ENCODE measurements at places on chromosomes 12 and 14. TPM values are rescaled to one million over a fixed set of nuclear protein-coding genes. Genes with fewer than 3 reads are reported as not detected.

DNA sequence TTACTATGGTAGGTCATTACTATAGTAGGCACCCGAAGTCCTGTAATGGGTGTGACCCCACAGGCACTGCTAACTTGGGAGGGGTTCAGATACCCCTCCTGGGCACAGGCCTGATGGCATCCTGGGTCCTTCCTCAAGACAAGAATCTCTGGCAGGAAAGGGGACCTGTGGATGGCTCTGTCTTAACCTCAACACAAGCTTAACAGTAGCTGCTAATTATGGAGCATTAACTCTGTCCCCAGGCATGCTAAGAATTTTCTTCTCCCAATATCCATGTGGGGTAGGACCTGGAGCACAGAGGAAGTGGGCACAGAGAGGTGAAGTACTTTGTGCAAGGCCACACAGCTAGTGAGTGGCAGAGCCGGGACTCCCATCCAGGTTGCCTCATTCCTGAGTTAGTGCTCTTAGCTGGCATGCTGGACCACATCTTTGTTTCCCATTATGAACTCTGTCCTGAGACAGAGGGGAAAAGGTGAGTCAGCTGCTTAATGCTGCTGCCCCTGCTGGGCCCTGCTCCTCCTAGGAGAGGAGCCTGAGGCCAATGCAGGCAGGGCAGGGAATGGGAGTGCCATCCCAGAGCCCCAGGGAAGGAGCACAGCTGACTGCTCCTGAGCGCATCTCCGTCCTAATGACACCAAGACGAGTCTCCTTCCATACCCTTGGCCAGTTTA is 32.1 kb downstream of the GALNT16 start:
- H3K27ac ChIP-seq = no peak overlapping the region
- no peaks in the 10 kb centered on the region for H3K36me3 ChIP-seq
- peak; percentile 49 for DNase-seq
- H3K4me1 ChIP-seq = peaks cover 5% of the 10 kb centered on the region
- no peak overlapping the region for H3K4me3 ChIP-seq
- no peaks in the 10 kb centered on the region for H3K27me3 ChIP-seq

CEBPE gene
- total RNA-seq = not detected

GRCh38 chr12:69698769-69699540 is at the start of gene BEST3:
Gene BEST3 (minus strand): TSS chr12:69699303. CDS start chr12:69697798, 1,505 bp downstream.
- no peak within 1 kb of the TSS for H3K27ac ChIP-seq
- no peaks in the 10 kb centered on the region for H3K27me3 ChIP-seq
- no peak for DNase-seq
- no peaks in the 10 kb centered on the region for H3K36me3 ChIP-seq
- H3K4me3 ChIP-seq = no peak within 1 kb of the TSS

DPPA3 gene
- total RNA-seq = 1.2 TPM

DNA sequence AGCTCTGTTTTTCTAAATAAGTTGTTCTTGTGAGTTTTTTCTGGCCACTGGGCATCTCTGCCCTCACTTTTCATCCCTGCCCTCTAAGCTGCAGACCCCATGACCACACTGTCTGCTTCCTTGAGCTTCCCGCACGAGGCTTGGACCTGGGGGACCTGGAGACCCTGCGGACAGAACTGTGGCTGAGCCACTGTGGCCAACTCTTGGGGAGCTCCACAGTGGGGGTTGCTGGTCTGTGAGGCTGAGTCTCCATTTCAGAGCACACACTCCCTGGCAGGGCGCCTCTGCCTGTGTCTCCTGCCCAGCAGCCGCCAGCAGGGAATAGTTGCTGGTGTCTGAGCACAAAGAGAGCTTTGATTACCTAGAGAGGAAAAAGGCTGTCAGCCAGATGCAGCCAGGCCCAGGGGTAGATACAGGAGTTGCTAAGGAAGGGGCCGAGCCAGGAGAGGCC is 13.1 kb upstream of the RIN3 start:
- no peaks in the 10 kb centered on the region for H3K4me1 ChIP-seq
- no peak for DNase-seq
- H3K4me3 ChIP-seq = no peak overlapping the region
- H3K27ac ChIP-seq = no peak overlapping the region
- no peaks in the 10 kb centered on the region for H3K27me3 ChIP-seq

PPFIBP1 gene
- total RNA-seq = 31.3 TPM

KERA gene
- total RNA-seq = not detected

DNA sequence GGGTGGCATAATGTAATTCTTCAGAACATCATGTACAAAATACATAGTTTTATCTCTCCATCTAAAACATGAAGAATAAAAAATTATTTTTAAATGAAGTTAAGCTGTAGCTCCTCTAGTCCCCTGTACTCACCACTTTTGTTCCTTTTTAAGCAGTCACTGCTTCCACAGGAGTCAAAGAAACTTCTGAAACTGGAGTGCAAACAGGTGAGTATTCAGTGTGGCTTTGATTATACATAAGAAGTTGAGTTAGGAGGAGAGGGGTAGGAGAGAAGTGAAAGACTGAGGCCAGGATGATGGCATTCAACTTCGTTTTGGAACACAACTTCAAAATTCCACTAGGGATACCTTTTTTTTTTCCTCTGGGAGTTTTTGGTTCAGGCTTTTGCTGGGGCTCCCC is 131.4 kb upstream of the CNTN1 start:
- DNase-seq = no peak
- H3K4me1 ChIP-seq = no peaks in the 10 kb centered on the region
- no peaks in the 10 kb centered on the region for H3K27me3 ChIP-seq
- H3K4me3 ChIP-seq = no peak overlapping the region
- H3K36me3 ChIP-seq = no peaks in the 10 kb centered on the region

- no peak overlapping the region for H3K4me3 ChIP-seq
- no peaks in the 10 kb centered on the region for H3K4me1 ChIP-seq
- H3K27ac ChIP-seq = no peak overlapping the region
- no peak for DNase-seq
- no peaks in the 10 kb centered on the region for H3K36me3 ChIP-seq
Observed at GRCh38 chr12:130420071-130420470, 82.4 kb downstream of the PIWIL1 start.

GRCh38 chr12:54666008-54666407 is 17.8 kb upstream of the DCD start:
- no peaks in the 10 kb centered on the region for H3K27me3 ChIP-seq
- no peaks in the 10 kb centered on the region for H3K4me1 ChIP-seq
- no peak for DNase-seq
- no peak overlapping the region for H3K4me3 ChIP-seq

OR4K13 gene
- not detected for total RNA-seq

DNA sequence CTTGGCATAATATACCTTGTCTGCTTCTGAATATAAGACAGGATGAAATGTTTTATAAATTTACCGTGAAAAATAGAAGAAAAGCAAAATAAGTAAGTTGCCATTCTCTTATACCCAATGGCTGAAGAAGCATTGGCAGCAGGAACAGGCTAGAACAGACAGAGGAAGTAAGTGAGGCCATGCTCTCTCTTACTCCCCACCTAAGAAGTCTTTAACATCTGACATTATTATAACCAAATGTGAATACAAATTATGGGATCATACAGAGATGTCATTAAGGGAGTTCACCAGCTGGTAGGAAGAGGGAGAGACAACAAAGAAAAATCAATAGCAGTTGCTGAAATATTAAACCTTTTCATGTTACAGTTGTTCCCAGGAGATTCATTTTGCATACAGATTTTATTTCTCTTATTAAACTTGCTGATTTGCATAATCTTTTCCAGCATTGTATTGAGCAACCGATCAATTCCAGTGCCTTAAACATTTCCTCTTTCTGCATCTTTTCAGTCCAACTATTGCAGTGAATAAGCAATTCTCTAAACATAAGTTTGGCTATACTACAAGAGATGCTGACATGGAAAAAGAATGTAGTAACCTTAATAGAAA is 270.6 kb downstream of the SLC6A15 start:
- H3K36me3 ChIP-seq = no peaks in the 10 kb centered on the region
- no peak overlapping the region for H3K27ac ChIP-seq
- no peak for DNase-seq
- no peaks in the 10 kb centered on the region for H3K27me3 ChIP-seq

SPTB gene
- total RNA-seq = 2.7 TPM

PTPRR gene
- 0.07 TPM for total RNA-seq

GRCh38 chr14:24695265-24696241 is 61.6 kb upstream of the GZMB start:
- no peak overlapping the region for H3K27ac ChIP-seq
- no peaks in the 10 kb centered on the region for H3K36me3 ChIP-seq
- no peaks in the 10 kb centered on the region for H3K4me1 ChIP-seq
- DNase-seq = no peak

DNA sequence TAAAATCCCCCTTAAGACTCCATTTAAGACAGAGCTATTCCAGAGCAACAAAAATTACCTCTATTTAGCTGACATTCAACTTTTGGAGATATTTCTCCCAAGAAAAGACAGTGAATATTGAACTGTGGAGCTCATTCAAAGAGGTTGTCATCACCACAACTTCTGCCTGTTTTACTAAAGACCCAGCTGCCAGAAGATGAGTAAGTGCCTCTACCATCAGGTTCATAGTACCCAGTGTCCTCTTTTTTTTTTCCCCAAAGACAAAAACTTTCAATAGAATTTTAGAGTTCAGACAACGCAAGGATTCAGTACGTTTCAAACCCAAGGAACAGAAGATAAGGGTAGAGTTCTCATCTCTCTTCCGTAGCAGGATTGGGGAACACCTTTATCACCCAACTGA is 461.3 kb downstream of the BCAT1 start:
- no peaks in the 10 kb centered on the region for H3K27me3 ChIP-seq
- DNase-seq = no peak
- H3K4me3 ChIP-seq = no peak overlapping the region
- H3K27ac ChIP-seq = no peak overlapping the region
- no peaks in the 10 kb centered on the region for H3K36me3 ChIP-seq

AMN1 gene
- total RNA-seq = 7.1 TPM

CIPC gene
- total RNA-seq = 31.7 TPM

GRCh38 chr12:95882080-95882479 is 23.3 kb downstream of the SNRPF start:
- H3K4me3 ChIP-seq = no peak overlapping the region
- no peak for DNase-seq
- H3K27ac ChIP-seq = no peak overlapping the region
- H3K36me3 ChIP-seq = no peaks in the 10 kb centered on the region
- no peaks in the 10 kb centered on the region for H3K4me1 ChIP-seq
- H3K27me3 ChIP-seq = no peaks in the 10 kb centered on the region

- peaks cover 45% of the 10 kb centered on the region for H3K36me3 ChIP-seq
- no peaks in the 10 kb centered on the region for H3K4me1 ChIP-seq
- DNase-seq = no peak
- H3K27ac ChIP-seq = no peak overlapping the region
- H3K4me3 ChIP-seq = no peak overlapping the region
Observed at GRCh38 chr14:75090353-75090752, 20.9 kb downstream of the ZC2HC1C start.

GRCh38 chr12:131994589-131994988 is 44.8 kb downstream of the EP400 start:
- peaks cover 23% of the 10 kb centered on the region for H3K4me1 ChIP-seq
- no peak for DNase-seq
- peaks cover 32% of the 10 kb centered on the region for H3K36me3 ChIP-seq
- H3K27ac ChIP-seq = no peak overlapping the region
- no peaks in the 10 kb centered on the region for H3K27me3 ChIP-seq
- no peak overlapping the region for H3K4me3 ChIP-seq

- H3K27ac ChIP-seq = no peak overlapping the region
- no peak for DNase-seq
- no peak overlapping the region for H3K4me3 ChIP-seq
- no peaks in the 10 kb centered on the region for H3K27me3 ChIP-seq
- no peaks in the 10 kb centered on the region for H3K4me1 ChIP-seq
- H3K36me3 ChIP-seq = no peaks in the 10 kb centered on the region
Observed at GRCh38 chr12:68487721-68488309, 122.9 kb upstream of the RAP1B start.

- H3K36me3 ChIP-seq = no peaks in the 10 kb centered on the region
- no peak overlapping the region for H3K4me3 ChIP-seq
- no peaks in the 10 kb centered on the region for H3K27me3 ChIP-seq
- DNase-seq = no peak
- H3K4me1 ChIP-seq = no peaks in the 10 kb centered on the region
Observed at GRCh38 chr12:105805730-105806399, 332.9 kb downstream of the NUAK1 start.

GRCh38 chr14:63899953-63900352 is 47.1 kb downstream of the SYNE2 start:
- no peak for DNase-seq
- H3K27me3 ChIP-seq = no peaks in the 10 kb centered on the region

DNA sequence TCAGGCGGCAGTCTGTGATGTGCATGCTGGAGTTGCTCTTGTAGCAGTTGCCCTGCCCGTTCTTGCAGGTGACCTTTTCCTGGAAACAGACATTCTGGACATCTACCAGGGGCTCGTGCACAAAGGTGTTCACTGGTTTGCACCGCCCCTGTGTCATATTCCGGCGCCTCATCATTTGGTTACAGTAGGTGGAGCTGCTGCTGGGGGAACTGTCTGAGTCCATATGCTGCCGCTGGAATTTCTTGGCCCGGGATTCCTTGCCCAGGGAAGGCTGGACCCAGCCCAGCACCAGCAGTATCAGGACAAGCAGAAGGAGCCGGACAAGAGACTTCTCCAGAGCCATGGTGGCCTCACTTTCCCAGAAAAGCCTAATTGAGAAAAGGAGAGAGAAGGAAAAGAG is 918 bp downstream of the RNASE1 start:
- H3K36me3 ChIP-seq = no peaks in the 10 kb centered on the region
- H3K4me1 ChIP-seq = 0 out of 2 replicates have a peak, but pooled peaks cover 6% of the 10 kb centered on the region

DNA sequence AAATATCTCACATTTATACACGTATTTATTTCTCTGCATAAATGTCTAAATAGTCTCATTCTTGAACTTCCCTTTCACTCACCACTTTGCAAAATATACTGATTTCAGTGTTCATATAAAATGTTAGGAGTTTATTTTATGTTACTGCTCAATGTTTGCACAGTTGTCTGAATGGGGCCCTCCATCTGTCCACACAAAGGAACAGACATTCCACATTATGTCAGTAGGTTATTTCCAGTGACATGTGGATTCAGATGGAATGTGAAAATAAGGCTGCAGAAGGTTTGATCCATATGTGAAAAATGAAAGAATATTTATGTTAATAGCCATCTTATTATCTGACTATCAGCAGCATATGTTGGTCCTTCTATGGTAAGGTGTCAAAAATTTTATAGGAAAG is 994.4 kb upstream of the SEL1L start:
- H3K4me3 ChIP-seq = no peak overlapping the region
- H3K27ac ChIP-seq = no peak overlapping the region
- DNase-seq = no peak
- no peaks in the 10 kb centered on the region for H3K36me3 ChIP-seq
- no peaks in the 10 kb centered on the region for H3K27me3 ChIP-seq

GRCh38 chr12:122297494-122297893 is 31.2 kb upstream of the VPS33A start:
- H3K27ac ChIP-seq = no peak overlapping the region
- no peak overlapping the region for H3K4me3 ChIP-seq
- H3K4me1 ChIP-seq = no peaks in the 10 kb centered on the region
- H3K36me3 ChIP-seq = no peaks in the 10 kb centered on the region
- H3K27me3 ChIP-seq = no peaks in the 10 kb centered on the region
